Activated T-helper 17 cell treated with anti-CD3 and anti-CD28 coated beads, Interleukin-2, amount 50 U/mL, for 72 hours (primary cell): ENCODE measurements at places on chromosomes 6 and 20. TPM values are rescaled to one million over a fixed set of nuclear protein-coding genes. Genes with fewer than 3 reads are reported as not detected.

DNA sequence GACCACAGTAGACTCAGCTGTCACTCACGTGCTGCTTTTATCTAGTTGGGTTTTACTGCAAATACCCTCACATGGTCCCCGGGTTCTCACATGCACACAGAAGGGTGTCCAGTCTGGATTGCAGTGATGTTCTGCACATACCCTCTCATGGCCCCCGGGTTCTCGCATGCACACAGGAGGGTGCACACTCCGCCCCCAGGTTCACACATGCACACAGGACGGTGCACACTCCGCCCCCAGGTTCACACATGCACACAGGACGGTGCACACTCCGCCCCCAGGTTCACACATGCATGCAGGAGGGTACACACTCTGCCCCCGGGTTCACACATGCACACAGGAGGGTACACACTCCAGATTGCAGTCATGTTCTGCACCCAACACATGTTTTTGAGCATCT, 224.3 kb downstream of the ERMARD start:
- no peak for ATAC-seq

GRCh38 chr6:27693766-27694546, 218.2 kb downstream of the OR2B2 start:
- ATAC-seq = peak; percentile 78

GRCh38 chr20:32474967-32475811, 109.9 kb downstream of the NOL4L start:
- ATAC-seq = no peak

DNA sequence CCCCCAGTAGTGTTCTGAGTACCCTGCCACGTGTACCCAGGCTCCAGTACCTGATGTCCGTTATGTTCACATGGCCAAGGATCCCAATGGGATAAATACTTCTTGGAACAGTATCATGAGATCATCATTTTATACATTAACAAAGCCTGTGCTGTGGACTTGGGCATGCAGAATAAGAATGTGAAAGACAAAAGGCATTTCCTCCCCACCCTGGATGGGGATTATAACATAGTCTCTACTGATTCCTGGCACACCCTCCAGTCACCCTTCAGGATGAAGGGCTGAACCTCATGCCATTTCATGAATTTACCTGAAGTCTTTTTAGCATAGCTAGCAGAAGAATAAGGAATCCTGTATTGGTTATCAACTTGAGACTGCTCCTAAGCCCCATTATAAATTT, 2.8 kb downstream of the TNFRSF21 start:
- ATAC-seq = no peak

- no peak for ATAC-seq
Observed at GRCh38 chr20:48667889-48668413, 159.8 kb downstream of the PREX1 start.

DNA sequence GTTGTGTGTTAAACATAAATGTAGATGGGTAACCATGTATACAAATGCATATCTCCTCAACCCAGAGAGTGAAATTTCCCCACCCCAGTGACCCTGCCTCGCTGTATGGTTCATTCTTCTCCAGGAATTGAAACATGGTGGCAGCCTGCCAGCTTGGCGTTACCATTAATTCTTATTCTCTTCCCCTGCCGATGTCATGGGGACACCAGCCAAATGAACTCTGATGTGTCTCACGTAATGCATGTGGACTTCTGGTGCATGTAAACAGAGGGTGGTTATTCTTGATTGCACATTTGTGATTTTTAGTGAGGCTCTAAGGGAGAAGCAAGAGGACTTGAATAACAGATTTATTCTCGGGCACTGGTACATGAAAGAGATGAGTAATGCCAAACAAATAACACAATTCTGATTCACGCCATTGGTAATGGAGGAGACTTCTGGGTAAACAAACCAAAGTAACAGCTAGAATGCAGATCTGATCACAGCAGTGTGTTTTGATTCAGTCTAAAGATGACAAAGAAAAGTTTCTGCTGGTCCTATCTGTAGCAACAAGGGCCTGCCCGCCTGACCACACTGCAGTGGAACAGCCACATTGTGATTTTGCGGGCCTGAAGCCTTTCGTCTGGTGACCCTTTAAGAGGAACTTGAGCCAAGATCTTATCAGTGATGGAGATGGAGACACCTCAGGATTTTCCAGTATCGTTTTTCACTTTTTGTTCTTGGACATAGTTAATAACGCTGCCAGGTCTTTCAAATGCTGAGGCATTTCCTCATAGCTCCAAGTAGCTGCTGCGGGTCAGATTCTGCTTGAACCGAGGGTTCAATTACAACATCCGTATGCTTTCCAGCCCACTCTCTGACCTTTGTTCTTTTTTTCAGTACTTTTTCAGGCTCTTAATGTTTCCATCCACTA, 171.8 kb upstream of the AKAP12 start:
- ATAC-seq = no peak

DNA sequence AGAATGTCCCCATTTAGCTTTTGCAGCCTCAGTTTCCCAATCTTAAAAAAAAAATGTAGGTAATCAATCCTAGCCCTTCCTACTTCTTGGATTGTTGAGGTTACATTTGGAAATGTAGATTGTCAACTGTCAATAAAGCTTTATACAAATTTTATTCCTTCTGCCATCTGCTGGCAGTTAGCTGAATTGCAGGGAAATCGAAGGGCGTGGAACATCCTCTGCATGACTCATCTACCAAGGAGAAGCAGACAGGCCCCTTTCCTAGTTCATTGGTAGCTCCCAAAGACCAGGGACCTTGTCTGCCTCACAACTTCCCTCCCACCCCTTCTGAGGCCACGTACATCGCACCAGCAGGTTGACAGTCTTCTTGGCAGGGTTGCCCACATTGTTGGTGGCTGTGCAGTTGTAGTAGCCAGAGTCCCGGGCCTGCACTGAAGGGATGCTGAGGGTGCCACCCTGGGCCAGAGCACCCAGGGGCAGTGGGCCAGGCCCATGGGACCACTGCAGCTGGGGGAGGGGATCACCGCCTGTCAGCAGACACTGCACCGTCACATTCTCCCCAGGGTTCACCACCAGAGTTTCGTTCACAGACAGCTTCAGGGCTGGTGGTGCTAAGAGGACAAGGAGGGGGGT, 43.6 kb downstream of the MDGA1 start:
- peak; percentile 71 for ATAC-seq

EPPIN gene
- total RNA-seq = not detected

GLYATL3 gene
- total RNA-seq = not detected
